ENCODE measurements at places on chromosomes 6 and 20. TPM values are rescaled to one million over a fixed set of nuclear protein-coding genes. Genes with fewer than 3 reads are reported as not detected.
A peak's percentile ranks its signal among the peaks of the same experiment; 100 is the strongest.

DNA sequence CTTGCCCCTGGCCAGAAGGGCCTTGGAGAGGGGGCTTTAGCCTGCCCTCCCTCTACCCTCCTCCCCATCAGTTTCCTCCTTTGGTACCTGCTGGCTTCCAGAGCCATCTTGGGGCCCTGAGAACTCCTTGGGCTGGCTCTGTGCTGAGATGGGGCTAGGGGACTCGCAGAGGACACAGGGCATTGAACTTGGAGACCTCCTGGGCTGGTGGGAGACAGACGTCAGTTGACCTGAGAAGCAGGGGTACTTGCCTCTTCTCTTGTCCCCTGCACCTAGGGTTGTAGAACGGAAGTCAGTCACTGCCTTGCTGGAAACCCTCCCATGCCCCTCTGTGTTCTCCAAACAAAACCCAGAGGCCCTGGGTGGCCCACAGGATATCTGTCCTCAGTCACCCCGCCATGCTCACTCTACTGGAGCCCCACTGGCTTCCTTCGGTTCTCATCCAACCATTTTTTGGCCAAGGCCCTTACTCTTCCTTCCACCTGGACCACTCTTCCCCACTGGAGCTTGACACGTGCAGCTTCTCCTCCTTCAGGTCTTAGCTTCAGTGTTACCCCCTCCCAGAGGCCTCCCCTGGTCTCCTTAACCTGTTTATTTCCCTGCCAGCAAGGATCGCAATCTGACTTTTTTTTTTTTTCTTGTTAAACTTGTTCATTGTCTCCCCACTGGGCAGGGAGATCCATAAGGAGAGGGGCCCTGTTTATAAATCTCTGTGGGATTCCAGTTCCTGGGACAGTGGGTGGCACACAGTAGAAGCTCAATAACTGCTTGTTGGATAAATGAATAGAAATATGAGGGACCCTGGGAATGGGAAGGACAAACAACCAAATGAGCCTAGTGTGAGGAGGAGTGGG, 971 bp downstream of the RBCK1 start:
- H3K27me3 ChIP-seq, result no peaks in the 10 kb centered on the region
- 0 out of 2 replicates have a peak, but pooled peaks cover 4% of the 10 kb centered on the region for H3K36me3 ChIP-seq
- peaks cover 20% of the 10 kb centered on the region for H3K4me1 ChIP-seq
- peak; percentile 38 for DNase-seq
- peak overlapping the region; percentile 100 for H3K4me3 ChIP-seq
- H3K27ac ChIP-seq, result peak overlapping the region; percentile 83

C6orf163 gene
- 0.19 TPM for polyA plus RNA-seq

GTPBP2 gene
- polyA plus RNA-seq, result 15.5 TPM

DNA sequence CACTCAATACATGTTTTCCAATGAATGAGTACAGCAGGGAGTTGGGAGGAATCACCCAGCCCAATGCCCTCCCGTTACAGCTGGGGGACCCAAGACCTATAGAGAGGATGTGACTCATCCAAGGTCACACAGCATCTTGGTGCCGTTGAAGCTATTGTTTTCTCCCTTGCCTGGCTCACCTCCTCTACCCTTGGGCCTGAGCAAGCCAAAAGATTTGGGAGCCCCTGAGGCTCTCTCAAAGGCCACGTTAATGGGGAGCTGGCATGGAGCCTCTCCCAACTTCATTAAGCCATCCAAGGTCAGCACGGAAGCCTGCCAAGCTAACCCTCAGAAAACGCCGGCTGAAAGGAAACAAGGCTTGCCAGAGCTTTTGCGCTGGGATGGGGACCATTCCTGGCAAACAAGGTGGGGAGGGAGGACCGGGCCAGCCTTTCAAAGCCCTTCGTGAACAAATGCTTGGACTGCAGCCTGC, 30.4 kb downstream of the KCNB1 start:
- H3K36me3 ChIP-seq, result no peaks in the 10 kb centered on the region
- no peak overlapping the region for H3K4me3 ChIP-seq
- no peak overlapping the region for H3K27ac ChIP-seq
- peak; percentile 35 for DNase-seq

Measured in GM23248 (cell line).